Activated CD4-positive, alpha-beta memory T cell treated with anti-CD3 and anti-CD28 coated beads, Interleukin-2, amount 10 ng/mL, durations not matched to agents 7 days and 5 days (primary cell): ENCODE measurements at places on chromosomes 5 and 9. TPM values are rescaled to one million over a fixed set of nuclear protein-coding genes. Genes with fewer than 3 reads are reported as not detected.

The TYRP1 gene
- not detected for total RNA-seq

GRCh38 chr5:36883894-36884462 lies 7.4 kb downstream of the NIPBL start:
- H3K4me3 ChIP-seq, result no peak overlapping the region
- no peaks in the 10 kb centered on the region for H3K27me3 ChIP-seq
- DNase-seq, result no peak

- no peak for DNase-seq
- no peaks in the 10 kb centered on the region for H3K4me1 ChIP-seq
- no peaks in the 10 kb centered on the region for H3K36me3 ChIP-seq
Observed at GRCh38 chr9:36833954-36834353, 200.1 kb downstream of the PAX5 start.

- no peak overlapping the region for H3K4me3 ChIP-seq
- H3K27ac ChIP-seq, result no peak overlapping the region
- H3K4me1 ChIP-seq, result peaks cover 23% of the 10 kb centered on the region
- no peak for DNase-seq
- no peaks in the 10 kb centered on the region for H3K27me3 ChIP-seq
Observed at GRCh38 chr5:40754381-40755092, 1.2 kb downstream of the TTC33 start.

The RBM27 gene
- 18.8 TPM for total RNA-seq

The PLPP1 gene
- total RNA-seq, result 9.0 TPM

The CDH12 gene
- total RNA-seq, result not detected

GRCh38 chr5:115336201-115336720 lies 39.8 kb upstream of the CCDC112 start:
- H3K27ac ChIP-seq, result no peak overlapping the region
- DNase-seq, result no peak
- peaks cover 11% of the 10 kb centered on the region for H3K4me1 ChIP-seq
- no peaks in the 10 kb centered on the region for H3K36me3 ChIP-seq
- H3K4me3 ChIP-seq, result no peak overlapping the region
- H3K27me3 ChIP-seq, result peaks cover 30% of the 10 kb centered on the region

GRCh38 chr9:135152614-135153334 lies 65.3 kb downstream of the OLFM1 start:
- H3K27ac ChIP-seq, result no peak overlapping the region
- DNase-seq, result no peak
- no peak overlapping the region for H3K4me3 ChIP-seq
- H3K36me3 ChIP-seq, result no peaks in the 10 kb centered on the region
- no peaks in the 10 kb centered on the region for H3K27me3 ChIP-seq

DNA sequence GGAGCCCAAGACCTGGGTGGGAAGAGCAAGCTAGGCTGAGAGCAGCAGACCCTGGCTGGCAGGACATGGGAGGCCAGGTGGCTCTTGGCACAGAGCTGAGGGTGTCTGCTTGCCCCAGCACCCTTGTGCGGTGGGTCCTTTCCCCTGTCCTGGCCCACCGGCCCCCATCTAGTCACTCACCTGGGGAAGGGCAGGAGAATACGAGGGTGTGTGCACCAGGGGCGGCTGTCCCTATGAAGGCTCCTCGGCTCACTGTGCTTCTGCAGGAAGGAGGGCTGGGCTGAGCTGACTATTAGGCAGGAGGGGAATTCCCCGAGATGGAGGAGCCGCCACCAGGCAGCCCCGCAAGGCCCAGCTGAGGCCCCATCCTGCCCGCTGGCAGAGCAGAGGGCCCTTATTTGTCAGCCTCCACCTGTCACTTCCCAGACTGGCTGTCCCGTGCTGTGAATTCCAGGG lies 6.1 kb upstream of the TNIP1 start:
- H3K27me3 ChIP-seq, result peaks cover 5% of the 10 kb centered on the region
- H3K36me3 ChIP-seq, result peaks cover 13% of the 10 kb centered on the region
- peaks cover 60% of the 10 kb centered on the region for H3K4me1 ChIP-seq
- H3K4me3 ChIP-seq, result peak overlapping the region; percentile 75

DNA sequence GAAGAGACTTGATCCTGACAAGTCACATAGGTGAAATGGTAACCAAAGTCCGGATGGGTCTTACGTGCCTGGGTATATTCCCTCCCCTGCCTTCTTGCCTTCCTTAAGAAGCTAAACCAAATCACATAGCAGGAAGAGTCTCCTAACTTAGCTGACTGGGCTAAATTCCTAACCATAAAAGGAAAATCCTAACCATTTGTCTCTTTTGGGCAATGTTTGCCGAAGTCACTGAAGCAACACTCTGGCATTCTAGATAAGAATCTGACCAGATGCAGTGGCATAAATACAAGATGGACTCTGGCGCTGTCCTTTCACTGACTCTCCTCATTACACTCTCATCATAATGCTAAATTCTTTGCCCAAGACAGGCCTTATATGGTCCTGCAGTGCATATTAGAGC lies 625.5 kb upstream of the RORB start:
- no peak for DNase-seq
- no peak overlapping the region for H3K27ac ChIP-seq
- H3K36me3 ChIP-seq, result no peaks in the 10 kb centered on the region
- H3K4me3 ChIP-seq, result no peak overlapping the region
- H3K27me3 ChIP-seq, result no peaks in the 10 kb centered on the region

The ZSWIM6 gene
- total RNA-seq, result 7.1 TPM

- DNase-seq, result no peak
- no peak overlapping the region for H3K27ac ChIP-seq
- H3K4me1 ChIP-seq, result no peaks in the 10 kb centered on the region
- no peaks in the 10 kb centered on the region for H3K36me3 ChIP-seq
- H3K27me3 ChIP-seq, result peaks cover 1% of the 10 kb centered on the region
Observed at GRCh38 chr5:160289356-160289651, 23.1 kb downstream of the CCNJL start.

The HAND1 gene
- total RNA-seq, result not detected

- DNase-seq, result no peak
- H3K4me1 ChIP-seq, result peaks cover 54% of the 10 kb centered on the region
- H3K27ac ChIP-seq, result peak overlapping the region; percentile 56
- H3K27me3 ChIP-seq, result no peaks in the 10 kb centered on the region
- peaks cover 79% of the 10 kb centered on the region for H3K36me3 ChIP-seq
- no peak overlapping the region for H3K4me3 ChIP-seq
Observed at GRCh38 chr9:131624636-131625507, 79.5 kb downstream of the PRRT1B start.

- no peaks in the 10 kb centered on the region for H3K27me3 ChIP-seq
- no peaks in the 10 kb centered on the region for H3K36me3 ChIP-seq
- H3K4me1 ChIP-seq, result no peaks in the 10 kb centered on the region
Observed at GRCh38 chr5:63155310-63155631, 576.7 kb downstream of the LRRC70 start.

GRCh38 chr9:106718936-106719335 lies 144.0 kb upstream of the ZNF462 start:
- H3K36me3 ChIP-seq, result no peaks in the 10 kb centered on the region
- H3K27me3 ChIP-seq, result no peaks in the 10 kb centered on the region

The ANKRD18B gene
- 2.1 TPM for total RNA-seq

The GMCL2 gene
- not detected for total RNA-seq

The RNF224 gene
- total RNA-seq, result not detected

GRCh38 chr5:1514027-1514818 lies 9.5 kb downstream of the LPCAT1 start:
- DNase-seq, result no peak
- no peaks in the 10 kb centered on the region for H3K27me3 ChIP-seq

DNA sequence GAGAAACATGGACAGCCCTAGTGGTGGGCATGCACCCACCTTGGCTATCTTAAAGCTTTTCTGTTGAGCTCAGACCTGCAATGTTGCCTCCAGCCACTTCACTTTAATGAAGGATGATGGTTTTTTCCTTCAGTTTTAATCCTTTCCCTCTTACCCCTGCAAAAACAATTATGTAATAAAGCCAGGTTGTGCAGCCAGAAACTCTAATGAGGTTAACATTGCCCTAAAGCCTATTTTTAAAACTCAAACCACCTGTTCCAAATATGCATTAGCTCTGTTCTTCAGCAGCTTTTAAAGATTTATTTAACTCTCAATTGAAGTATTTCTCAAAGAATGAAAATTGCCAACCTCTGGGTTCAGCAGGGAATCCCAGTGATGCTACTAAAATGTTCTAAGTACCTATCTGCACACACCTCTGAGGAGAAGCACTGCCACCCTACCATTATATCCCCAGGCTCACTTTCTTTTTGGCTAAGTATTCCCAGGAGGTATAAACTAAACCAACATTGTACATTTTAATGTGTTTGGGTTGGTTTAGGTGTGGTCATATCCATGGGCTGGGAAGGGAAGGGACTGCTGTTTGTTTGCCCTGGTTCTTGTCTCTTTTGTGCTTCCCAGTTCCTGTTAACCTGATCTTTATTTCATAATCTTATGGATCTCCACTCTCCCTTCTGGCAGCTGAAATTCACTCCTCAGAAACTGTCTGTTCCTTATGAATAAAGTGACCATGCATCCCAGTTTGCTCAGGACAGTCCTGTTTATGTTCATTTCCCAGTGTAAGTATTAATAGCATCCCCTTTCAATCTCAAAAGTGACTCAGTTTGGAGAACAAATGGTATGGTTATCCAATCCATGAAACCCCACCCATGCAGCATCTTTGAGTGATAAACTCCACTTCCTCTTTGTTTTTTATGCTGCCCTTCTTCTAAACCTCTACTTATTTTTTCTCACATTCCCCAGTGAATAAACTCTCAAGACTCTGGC lies 251.7 kb downstream of the RAB3C start:
- no peak for DNase-seq
- H3K36me3 ChIP-seq, result no peaks in the 10 kb centered on the region
- H3K27me3 ChIP-seq, result peaks cover 14% of the 10 kb centered on the region
- H3K4me3 ChIP-seq, result no peak overlapping the region
- H3K27ac ChIP-seq, result no peak overlapping the region
- no peaks in the 10 kb centered on the region for H3K4me1 ChIP-seq

The CBY3 gene
- total RNA-seq, result 0.68 TPM

- H3K4me1 ChIP-seq, result no peaks in the 10 kb centered on the region
- H3K4me3 ChIP-seq, result no peak overlapping the region
- DNase-seq, result no peak
- no peak overlapping the region for H3K27ac ChIP-seq
- no peaks in the 10 kb centered on the region for H3K27me3 ChIP-seq
Observed at GRCh38 chr5:100423330-100423729, 111.8 kb upstream of the FAM174A start.

GRCh38 chr5:21680641-21681040 lies 1172.5 kb downstream of the CDH12 start:
- H3K4me1 ChIP-seq, result no peaks in the 10 kb centered on the region
- H3K4me3 ChIP-seq, result no peak overlapping the region
- no peaks in the 10 kb centered on the region for H3K36me3 ChIP-seq
- no peak for DNase-seq

The CHSY3 gene
- total RNA-seq, result not detected

DNA sequence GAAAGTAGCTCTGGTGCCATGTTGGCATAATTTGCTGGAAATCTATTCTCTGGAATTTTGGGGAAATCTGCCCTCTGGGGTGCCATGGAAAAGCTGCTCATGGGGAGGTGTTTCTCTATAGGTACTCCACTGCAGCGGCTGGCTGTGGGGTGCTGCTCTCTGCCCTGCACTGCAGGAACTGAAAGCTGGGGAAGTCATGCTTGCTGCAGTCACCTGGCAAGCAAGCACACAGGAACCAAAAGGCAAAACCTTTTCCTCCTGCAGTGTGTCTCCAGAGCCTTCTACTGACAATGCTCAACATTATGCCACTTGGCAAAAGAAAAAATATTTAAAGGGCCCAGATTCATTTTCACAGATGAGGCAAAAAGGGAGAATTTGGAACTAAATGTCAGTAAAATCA lies 25.8 kb upstream of the CARNMT1 start:
- H3K4me3 ChIP-seq, result no peak overlapping the region
- no peaks in the 10 kb centered on the region for H3K4me1 ChIP-seq
- no peak overlapping the region for H3K27ac ChIP-seq
